NCI-H524 (cell line): ENCODE measurements at places on chromosomes 1 and 21.

- no peak for DNase-seq
These were observed 71.8 kb downstream of the DISP3 start for GRCh38 chr1:11550664-11551283.

DNA sequence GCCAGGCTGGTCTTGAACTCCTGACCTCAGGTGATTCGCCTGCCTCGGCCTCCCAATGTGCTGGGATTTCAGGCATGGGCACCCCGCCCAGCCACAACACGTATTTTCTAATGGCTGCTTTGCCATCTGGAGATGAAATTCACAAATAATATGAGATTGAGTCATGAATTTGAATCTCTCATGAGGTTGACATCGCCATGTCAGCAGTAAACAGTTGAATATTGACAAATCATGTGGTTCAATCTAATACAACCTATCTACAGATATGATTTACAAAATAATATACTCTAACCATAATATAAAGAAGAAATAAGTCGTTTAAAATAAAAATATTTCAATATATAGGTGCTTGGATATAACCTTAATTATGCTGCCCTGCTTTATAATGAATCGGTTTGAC is 42.1 kb downstream of the MYOM3 start:
- DNase-seq: no peak

DNA sequence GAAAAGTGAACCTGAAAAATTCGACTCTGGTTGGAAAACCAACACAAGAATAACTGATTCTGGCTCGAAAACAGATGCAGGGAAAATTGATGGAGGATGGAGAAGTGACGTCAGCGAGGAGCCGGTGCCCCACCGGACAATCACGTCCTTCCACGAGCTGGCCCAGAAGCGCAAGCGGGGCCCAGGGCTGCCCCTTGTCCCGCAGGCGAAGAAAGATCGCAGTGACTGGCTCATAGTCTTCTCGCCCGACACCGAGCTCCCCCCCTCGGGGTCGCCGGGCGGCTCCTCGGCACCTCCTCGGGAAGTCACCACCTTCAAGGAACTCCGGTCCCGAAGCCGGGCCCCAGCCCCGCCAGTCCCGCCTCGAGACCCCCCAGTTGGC is 1.9 kb downstream of the RUSC1 start:
- DNase-seq: no peak

DNA sequence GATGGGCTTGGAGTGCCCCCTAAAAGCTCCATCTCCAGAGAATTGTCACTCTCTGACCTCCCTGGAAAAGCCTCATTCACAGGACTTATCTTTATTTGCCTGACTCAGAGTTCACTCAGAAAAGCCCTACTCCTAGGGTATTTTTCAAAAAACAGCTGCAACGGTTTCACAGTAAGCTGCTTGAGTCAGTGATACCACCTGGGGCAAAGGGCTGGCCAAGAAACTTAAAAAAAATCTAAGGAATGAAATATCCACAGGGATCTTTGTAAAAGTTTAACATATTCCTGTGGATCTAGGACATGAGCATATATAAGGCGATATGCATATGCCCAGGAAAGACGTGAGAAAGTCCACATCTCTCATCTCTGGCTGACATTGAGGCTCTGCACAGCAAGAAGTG is 33.8 kb upstream of the TSPAN2 start:
- no peak for DNase-seq

DNA sequence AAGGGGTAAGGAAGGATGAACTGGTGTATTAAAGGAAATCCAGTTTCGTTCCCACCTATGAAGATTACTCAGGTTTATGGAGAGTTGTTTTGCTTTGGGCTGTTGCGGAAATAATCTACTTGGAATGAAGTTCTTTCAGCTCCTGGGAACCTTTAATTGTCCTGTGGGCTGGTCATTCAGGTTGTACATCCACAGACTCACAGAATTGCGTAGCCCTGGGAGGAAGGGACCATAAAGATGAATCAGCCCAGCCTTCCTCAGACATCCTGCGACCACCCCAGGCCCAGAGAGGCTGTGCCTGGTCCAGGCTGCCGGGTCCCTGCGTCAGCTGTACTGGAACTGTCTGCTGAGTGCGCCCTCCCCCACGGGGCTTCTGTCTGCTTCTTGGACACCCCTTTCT is 72.7 kb downstream of the GALNT2 start:
- no peak for DNase-seq

DNA sequence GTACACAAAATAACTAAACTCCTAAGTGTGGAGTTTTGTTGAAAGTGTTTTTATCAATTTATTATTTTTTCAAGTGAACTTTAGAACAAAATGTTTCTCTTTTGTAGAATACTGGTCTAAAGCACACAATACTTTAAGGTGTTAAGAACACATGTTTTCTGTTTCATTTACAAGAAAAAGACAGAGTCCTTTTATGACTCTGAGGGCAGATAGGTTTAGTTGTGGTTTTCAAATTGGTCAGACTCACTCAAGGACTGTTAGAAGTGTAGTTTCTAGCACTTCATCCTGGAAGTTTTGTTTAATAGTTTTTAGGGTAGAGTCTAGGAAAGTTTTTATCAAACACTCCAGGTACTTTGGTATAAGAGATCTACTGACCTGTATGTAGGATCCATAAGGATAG is 376.5 kb downstream of the LRRIQ3 start:
- no peak for DNase-seq

- DNase-seq: no peak
These were observed 630.3 kb downstream of the AMY1C start for GRCh38 chr1:104380003-104380402.

GRCh38 chr1:6771441-6771769 is 13.8 kb upstream of the CAMTA1 start:
- no peak for DNase-seq
